ENCODE measurements at places on chromosomes 2 and 18.
A peak's percentile ranks its signal among the peaks of the same experiment; 100 is the strongest.

GRCh38 chr2:27714053-27714452, 50.4 kb downstream of the SLC4A1AP start:
- no peak for DNase-seq

DNA sequence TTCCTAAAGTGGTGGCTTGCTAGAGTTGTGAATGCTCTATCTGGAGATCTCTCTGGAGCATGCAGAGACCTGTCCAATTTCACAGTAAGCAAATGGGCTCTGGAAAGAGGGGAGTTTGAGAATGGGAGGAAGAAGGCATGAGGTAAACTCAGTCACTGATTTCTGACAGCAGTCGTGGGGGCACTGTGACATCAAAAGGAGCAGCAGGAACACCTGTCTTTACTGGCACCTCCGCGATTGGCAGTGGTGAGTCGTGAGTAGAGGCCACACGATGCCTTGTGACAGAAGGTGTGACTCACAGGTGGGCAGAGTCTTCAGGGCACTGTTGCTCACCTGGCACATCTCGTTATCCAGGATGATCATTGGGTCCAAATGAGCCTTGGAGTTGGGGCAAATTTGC, 38.8 kb upstream of the CAVIN2 start:
- DNase-seq: peak; percentile 48

DNA sequence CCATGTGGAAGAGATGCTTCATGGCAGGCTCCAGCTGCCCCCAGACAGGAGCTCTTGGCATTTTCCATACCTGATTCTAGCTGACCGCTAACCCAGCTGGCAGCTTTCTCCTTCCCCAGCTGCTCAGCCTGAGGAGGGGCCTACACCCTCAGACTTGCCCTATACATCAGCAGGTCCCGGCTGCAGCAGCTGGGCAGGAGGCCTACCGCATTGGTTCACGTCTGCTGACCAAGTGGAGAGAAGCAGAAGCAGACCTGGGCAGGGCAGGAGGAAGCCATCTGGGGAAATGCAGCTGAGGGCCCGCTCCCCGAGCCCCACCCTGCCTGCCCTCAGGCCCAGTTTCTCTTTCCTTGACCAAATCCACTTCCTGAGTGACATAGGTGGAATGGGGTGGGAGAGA, 50.7 kb downstream of the LBH start:
- no peak for DNase-seq

GRCh38 chr2:46669996-46670793, 190.8 kb downstream of the TMEM247 start:
- DNase-seq: no peak

GRCh38 chr2:141582213-141582612, 548.6 kb downstream of the LRP1B start:
- no peak for DNase-seq

DNA sequence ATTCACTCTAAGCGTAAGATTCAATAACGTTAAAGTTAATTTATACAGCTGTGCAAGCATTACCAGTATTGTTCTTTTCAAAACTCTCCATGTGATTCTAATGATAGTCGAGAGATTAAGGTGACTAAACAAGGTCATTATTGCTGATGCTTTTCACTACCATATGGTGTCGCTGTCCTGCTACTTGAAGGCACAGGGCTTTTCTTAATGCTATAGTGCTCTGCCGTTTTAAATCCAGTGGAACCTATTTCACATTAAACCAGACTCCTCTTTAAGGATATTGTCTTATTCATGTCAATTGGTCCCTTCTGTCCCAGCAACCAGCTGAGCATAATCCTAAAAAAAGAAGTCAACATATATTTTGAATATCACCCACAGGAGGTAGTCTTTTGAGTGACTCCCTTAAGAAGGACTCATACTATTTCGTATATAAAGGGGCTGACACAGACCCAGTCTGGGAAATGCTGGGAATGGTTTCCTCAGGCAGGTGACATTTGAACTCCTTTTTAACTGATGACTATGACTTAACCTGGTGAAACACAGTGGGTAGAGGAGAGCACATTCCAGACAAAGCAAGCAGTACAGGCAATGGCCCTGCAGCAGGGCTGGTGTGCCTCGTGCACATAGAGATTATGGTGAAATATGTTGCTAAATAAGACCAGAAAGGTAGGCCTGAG, 53.9 kb upstream of the CYTIP start:
- DNase-seq: peak; percentile 83

GRCh38 chr2:52222128-52222527, 1190.2 kb upstream of the NRXN1 start:
- no peak for DNase-seq

GRCh38 chr18:9861157-9861556, 24.6 kb upstream of the TXNDC2 start:
- no peak for DNase-seq

- no peak for DNase-seq
Measured at GRCh38 chr2:99743146-99743545, 253.3 kb upstream of the REV1 start.

DNA sequence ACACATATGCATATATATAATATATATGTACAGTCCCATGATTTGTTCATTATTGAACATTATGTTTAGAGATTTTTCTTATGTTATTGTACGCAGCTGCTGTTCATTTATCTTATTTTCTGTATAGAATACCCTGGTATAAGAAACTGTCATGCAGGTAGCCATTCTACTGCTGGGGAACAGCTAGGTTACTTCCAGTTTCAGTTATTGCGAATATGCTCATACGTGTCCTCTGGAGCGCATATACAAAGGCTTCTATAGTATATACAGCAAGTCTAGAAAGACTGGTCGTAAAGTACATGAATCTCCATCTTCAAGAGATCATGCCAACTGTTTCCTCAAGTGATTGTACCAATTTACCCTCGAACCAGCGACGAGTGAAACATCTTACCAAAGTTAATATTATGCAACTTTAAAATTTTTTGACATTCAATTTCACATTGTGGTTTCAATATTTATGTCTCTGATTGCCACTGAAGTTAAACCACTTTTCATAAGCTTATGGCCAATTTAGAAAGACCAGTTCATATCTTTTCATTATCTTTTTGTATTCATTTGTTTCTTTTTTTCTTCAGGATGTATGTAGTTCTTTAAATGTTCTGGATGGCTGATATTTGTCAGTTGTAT, 53.5 kb downstream of the RDH14 start:
- DNase-seq: no peak

GRCh38 chr2:11154016-11154922, 998 bp upstream of the SLC66A3 start:
- no peak for DNase-seq
